GM13976 (cell line): ENCODE measurements at places on chromosomes 2 and 18.
A peak's percentile ranks its signal among the peaks of the same experiment; 100 is the strongest.

DNA sequence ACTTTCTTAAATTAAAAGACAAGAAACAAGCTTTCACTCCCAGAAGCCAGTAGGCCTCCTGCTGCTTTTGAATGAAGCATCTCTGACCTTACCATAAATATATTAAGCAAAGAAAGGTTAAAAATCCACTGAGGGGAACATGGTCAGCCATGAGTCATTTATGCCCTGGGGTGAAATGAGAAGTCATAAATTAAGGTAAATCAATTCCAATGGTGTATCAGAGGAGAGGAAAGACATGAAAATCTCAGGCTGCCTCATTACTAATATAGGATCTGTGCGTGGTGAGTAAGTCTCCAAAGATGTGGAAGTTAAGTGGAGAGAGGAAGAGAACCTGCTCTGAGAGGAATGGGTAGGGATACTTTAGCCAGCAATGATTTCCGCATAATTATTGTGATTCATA is 292.3 kb upstream of the CHAC2 start:
- DNase-seq, result no peak

DNA sequence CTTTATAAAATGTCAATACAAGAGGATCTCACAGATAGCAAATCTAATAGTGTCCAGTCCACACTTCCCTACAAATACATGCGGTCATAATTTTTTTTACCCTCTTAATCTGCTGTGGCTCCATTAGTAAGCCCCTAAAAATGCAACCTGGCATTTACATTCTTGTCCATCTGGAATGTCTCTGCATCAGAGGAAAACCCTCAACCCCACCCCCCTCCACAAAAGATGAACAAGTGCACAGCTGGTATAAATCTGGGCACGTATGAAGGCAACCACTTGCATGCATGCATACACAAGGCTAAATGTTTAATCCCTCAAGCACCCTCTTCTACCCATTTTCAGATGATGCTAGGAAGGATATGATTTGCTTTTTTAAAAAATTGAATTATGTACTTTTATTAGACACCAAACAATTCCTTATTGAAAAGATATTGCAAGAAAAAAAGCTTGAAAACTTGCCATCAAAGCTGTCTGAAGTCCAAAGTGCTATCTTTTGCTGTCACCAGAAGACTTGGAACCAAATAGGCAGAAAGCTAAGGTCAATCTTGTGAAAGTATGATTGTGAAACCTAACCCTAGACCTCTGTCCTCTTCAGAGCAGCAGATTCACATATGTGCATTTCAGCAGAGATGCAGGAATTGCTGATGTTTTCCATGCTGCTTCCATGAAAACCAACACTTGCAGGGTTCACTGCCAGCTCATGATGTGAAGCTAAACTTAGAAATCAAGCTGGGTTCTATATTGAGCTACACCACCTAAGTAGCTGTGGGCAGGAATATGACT is 39.0 kb downstream of the IRS1 start:
- DNase-seq, result no peak

GRCh38 chr2:75336451-75336850 is 137.1 kb upstream of the TACR1 start:
- DNase-seq, result no peak

- DNase-seq, result no peak
Measured at GRCh38 chr2:235520787-235521186, 26.9 kb downstream of the AGAP1 start.

DNA sequence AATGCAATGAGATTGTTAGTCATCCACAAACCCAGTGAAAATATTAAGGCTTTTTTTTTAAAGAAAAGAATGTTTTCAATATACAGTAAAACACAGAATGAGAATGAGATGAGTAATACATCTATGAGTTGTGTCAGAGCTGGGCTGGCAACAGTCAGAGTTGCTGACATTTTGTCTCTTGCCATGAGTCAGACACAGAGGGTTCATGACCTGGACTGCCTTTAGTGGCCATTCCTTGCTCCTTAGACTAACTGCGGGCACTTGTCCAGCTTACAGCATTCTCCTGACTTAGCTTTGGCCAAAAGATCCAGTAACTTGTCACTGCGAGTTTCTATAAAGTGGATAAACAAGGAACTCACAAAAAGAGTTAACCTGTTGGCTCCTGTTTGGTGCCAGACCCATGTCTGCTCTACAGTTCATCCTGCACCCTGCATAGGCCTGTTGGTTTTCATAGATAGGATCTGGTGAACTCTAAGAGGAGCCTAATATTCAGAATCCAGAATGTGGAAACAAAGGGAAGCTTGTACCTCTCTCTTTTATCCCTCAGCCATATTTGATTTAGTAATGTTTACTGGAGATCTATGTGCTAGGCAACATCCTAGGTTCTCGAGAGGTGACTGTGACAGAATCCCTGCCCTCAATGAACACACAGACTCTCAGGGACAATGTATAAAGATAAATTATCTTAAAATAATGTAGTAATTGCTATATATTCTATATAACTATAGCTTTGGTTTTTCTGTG is 391.5 kb upstream of the VWC2L start:
- no peak for DNase-seq

DNA sequence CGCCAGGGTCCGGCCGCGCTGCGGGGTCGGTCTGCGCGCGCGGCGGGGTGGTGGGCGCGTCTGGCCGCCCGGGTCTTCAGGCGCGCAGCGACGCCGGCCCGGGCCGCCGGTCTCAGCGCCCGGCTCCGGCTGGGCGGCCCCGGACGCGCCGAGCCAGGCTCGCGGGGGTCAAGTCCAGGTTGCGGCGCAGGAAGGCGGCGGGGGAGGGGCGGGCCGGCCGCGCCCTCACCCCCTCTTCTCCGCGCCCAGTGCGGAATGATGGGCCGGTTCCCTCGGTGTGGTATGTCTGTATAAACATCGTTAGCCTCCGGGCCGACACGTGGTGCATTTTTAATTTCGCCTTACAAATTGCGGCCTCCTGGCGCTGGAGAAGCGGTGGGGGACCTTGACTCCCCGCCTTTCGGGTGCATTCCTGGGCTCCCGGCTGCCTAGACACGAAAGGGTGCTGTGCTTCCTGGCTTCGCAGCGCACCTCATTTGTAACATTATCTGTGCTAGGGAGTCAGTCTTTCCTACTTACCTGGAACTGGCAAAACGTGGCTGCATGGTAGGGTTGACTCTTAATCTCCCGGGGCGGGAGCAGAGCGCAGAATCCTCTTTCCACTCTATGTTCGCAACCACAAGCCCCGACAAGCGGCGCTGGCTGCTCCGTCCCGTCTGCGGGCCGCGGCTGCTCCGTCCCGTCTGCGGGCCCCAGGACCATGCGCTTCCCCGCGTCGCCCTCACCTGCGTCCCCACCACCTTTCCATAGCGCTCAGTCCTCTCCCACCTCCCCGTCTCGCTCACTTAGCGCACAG is 69.0 kb downstream of the CTAGE1 start:
- DNase-seq, result no peak

GRCh38 chr2:237696461-237696860 is 69.1 kb downstream of the LRRFIP1 start:
- no peak for DNase-seq

- no peak for DNase-seq
Measured at GRCh38 chr2:157181234-157181633, 76.3 kb upstream of the GALNT5 start.

- peak; percentile 61 for DNase-seq
Measured at GRCh38 chr2:73987109-73987947, 2.6 kb downstream of the TET3 start.

GRCh38 chr2:191049728-191050639 is 36.0 kb upstream of the STAT1 start:
- peak; percentile 26 for DNase-seq

DNA sequence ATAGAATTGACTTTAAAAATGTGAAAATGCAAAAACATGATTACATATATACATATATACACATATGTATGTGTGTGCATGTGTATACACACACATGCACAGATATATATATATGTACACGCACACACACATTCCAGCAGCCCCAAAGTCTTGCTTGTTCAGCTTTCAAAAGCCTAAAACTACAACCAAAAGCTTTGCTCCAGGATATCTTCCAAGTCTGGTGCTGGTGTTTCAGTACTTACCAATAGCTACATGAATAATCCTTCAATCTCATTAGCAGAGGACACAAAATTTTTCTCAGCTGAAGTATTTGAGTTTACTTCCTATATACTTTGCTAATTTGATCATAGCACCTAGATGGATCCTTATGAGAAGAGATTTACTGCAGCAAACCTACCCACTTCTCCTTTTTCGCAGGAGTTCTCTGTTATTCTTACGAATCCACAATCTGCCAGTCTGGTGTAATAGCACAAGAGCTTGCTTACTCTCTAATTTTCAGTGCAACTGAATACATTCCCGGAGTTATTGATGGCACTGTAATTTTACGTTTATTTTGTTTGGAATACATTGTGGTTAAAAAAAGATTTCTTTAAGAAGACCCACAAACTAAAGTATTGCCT is 553.3 kb downstream of the ARHGAP15 start:
- DNase-seq, result no peak

- no peak for DNase-seq
Measured at GRCh38 chr2:238649936-238650518, 197.9 kb upstream of the TWIST2 start.

- no peak for DNase-seq
Measured at GRCh38 chr2:127105656-127106456, 1.1 kb downstream of the BIN1 start.

GRCh38 chr2:137570484-137570883 is 393.8 kb upstream of the HNMT start:
- DNase-seq, result no peak

DNA sequence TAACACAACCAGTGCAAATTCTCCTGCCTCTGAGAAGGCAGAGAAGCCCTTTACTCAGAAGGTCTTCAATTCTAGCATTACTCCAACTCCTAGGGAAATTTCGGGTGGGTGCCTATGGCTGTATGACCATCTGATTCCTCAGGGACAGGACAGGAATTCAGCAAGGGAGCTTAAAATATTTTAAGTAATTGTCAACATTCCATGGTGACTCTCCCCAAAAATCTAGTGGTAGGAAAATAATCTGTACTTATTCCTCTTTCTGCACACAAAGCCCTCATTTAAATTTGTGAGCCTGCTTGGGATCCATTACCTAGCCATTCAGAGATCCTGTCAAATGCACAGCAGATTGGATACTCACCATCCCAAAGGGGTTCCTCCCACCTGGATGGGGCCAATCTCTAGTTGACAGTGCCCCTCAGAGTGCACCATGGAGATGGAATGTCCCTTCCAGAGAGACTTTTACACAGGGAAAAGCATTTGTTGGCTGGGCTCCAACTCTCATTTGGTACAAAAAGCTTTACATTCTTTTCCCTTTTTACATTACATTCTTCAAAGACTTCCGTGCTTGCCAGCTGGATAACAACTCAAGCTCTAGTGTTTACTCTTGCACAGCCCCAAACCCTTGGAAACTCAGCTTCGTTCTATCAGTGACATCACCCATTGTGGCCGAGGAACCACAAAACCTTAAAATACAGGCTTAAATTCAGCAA is 3.1 kb upstream of the TMEM150A start:
- no peak for DNase-seq

DNA sequence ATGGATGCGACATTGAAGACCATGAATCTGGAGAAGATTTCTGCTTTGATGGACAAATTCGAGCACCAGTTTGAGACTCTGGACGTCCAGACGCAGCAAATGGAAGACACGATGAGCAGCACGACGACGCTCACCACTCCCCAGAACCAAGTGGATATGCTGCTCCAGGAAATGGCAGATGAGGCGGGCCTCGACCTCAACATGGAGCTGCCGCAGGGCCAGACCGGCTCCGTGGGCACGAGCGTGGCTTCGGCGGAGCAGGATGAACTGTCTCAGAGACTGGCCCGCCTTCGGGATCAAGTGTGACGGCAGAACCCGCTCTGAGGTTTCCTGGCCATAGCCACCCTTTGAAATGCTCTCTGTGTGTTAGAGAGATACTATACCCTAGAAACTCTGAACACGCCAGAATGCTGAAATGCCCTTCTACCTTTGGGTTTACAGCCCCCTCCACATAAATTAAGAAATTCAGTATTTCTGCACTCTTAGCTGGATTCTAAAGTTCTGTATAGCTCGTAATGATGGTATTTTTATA is 659 bp downstream of the CHMP1B start:
- DNase-seq, result peak; percentile 47

DNA sequence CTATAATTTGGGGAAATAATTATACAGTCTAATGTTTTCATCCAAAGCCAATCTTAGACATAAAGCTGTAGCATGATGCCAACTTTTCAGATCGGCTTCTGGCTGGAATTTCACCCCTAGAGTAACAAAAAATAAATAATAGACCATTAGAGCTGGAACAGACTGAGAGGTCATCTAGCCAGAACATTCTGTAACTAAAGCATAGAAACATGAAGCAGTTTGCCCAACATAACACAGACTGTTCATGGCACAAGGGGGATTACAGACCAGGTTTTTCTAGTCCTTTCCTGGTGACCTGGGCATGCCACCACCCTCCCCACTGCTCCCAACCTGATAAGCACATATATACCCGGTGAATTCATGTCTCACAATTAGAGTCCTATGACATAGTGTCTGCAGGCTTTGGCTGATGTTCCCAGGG is 116.4 kb upstream of the PPP1CB start:
- DNase-seq, result no peak

GRCh38 chr2:120013597-120014223 is 833 bp downstream of the EPB41L5 start:
- no peak for DNase-seq

- DNase-seq, result peak; percentile 34
Measured at GRCh38 chr2:15588329-15588919, 3.2 kb upstream of the DDX1 start.

DNA sequence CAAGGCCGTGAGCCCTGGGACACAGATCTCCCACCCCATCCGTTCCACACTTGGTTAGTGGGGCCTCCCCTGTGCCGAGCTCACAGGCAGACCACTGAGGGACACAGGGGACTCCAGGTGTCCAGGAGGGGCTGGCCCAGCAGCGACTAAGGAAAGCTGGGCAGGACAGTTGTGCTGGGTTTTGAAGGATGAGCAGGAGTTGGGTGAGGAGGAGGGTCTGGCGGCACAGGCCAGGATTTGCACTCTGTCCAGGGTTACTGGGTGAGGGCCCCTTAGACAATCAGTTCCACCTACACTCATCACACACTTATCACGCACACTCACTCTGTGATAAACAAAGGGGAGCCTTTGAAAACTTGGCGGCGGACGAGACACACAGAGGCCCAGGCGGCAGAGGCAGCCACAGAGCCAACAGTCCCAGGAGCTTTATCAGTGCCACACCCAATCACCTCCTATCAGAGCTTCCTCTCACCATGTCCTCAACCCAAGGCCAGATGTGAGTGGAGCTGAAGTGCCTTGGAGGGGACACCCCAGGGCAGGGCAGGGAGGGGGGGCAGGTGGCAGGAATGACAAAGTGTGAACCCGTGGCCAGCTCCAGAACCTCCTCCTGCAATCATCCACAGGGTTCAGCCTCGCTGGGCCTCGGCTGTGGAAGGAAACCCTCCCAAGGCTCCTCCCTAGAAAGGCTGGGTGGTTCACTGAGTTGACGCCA is 26.6 kb downstream of the BIN1 start:
- DNase-seq, result no peak

- DNase-seq, result peak; percentile 47
Measured at GRCh38 chr2:74146929-74147726, 584 bp downstream of the BOLA3 start.
